ENCODE measurements at places on chromosomes 2 and 18.

GRCh38 chr18:7307526-7307925 is 76.6 kb downstream of the LRRC30 start:
- DNase-seq: no peak

DNA sequence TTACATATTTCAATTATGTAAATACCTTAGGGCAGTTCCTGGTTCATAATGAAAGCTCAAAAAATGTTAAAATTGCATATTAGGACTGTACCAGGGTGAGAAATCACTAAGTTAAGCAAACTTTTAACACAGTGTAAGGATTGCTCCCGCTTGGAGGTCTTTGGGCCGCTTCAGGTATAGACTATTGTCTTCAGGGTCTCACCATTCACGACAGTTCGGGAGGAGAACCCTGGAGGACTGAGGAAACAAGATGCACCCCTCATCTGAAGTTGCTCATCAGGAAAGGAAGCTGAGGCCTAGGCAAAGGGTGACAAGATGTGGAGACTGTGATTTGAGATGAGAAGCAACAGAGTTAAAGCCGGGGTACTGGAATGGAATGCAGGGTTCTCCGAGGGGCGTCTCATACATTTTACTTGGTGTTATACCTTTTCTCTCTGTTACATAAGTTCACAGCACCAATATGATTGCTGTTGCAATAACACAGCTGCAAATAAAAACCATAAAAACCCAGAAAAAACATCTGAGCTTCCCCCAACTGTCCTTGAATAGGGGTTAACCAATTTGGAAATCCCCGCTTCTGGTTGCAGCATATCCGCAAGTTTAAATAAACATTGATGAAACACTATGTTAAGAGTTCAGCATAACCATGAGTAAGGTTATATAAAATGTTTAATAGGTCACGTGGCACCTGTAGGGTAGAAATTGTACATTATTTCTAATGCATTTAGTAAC is 40.1 kb downstream of the FBXO48 start:
- no peak for DNase-seq

DNA sequence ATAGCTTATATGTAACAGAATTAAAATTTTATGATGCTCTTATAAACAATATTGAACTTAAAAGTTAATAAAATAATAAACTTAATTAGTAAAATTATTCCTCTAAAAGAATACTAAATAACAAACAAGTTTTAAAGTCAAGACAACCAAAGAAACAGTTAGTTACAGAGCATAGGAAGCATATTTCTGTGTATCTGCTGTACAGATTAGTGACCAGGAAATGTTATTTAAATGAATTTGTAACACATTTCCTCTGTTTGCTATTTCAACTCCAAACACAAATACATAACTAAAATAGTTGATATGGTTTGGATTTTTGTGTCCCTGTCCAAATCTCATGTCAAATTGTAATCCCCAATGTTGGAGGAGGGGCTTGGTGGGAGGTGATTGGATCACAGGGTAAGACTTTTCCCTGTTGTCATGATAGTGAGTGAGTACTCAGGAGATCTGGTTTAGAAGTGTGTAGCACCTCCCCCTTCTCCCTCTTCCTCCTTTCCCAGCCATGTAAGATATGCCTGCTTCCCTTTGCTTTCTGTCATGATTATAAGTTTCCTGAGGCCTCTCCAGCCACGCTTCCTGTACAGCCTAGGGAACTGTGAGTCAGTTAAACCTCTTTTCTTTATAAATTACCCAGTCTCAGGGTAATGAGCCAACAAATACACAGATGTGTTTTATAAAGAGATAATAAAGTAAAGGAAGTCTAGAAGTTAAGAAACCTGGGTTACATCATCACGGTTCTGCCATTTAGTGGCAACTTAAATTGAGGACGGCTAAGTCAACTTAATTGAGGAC is 51.8 kb downstream of the ROCK2 start:
- no peak for DNase-seq

DNA sequence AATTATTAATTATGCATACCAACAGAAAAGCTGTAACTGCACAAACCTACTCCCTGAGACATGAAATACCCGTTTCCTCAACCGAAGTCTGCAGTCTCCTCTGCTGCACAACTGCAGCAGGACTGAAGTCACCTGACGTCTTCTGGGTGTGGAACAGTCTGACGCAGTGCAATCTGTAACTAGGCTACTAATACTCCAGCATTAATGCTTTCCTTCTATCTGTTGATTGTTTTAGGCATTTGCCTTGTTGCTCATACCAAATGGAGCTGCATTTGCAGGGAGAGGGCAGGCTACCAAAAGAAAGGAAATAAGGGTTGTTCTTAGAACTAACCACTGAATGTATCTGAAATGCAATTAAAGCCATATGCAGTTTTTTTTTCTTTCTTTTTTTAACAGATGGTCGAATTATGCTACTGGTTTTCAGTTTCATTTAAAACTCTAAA is 40.1 kb downstream of the RTN4 start:
- DNase-seq: peak; percentile 44

DNA sequence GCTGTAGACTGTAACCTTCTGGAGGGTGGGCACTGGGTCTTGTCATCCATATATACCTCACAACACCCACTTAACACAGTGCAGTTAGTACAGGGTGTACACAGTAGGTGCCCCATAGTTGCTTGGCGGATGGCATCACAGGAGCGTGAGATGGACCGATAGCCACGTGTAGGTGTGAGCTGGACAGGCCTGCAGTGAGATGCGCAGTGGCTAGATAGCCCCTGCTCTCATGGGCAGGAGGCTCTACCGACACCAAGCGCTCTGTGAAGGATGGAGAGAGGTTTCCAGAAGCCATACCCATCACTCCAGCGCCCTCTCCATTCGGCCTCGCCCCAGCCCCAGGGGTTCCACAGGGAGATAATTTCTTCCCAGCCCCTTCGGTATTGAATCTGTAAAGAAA is 49.5 kb downstream of the CAPN13 start:
- no peak for DNase-seq

DNA sequence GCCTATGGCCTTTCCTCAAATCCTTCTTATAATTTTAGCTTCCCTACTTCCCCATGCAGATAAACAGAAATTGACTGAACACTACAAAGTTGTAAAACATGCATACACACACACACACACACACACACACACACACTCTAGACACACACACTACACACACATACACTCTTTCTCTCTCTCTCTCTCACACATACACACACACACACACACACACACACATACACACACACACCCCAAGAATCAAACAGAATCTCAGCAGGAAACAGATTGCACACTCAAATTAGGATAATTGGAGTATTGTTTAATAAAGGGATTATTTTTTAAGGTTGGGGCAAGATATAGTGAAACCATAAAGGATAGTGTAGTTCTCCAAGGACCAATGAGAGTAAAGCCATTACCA is 152.2 kb upstream of the SP5 start:
- no peak for DNase-seq

- DNase-seq: no peak
Measured at GRCh38 chr2:25483607-25484266, 142.0 kb upstream of the DNMT3A start.

DNA sequence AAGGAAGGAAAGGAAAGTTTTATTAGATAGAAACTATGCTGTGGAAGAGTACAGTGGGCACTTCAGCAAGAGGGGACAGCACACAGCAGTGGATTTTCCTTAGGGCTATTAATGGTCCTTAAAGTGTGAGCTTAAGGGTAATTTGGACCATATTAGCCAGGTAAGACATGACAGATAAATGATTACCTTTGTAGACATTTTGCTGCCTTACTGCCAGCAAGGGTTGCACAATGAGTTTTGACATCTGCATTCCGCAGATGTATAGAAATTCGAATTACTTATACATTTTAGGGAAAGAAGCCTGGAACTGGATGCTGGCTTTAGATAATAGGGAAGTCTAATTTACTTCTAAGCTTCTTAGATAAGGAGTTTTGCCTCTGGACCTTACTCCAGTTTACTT is 14.0 kb upstream of the UBE2F start:
- no peak for DNase-seq

DNA sequence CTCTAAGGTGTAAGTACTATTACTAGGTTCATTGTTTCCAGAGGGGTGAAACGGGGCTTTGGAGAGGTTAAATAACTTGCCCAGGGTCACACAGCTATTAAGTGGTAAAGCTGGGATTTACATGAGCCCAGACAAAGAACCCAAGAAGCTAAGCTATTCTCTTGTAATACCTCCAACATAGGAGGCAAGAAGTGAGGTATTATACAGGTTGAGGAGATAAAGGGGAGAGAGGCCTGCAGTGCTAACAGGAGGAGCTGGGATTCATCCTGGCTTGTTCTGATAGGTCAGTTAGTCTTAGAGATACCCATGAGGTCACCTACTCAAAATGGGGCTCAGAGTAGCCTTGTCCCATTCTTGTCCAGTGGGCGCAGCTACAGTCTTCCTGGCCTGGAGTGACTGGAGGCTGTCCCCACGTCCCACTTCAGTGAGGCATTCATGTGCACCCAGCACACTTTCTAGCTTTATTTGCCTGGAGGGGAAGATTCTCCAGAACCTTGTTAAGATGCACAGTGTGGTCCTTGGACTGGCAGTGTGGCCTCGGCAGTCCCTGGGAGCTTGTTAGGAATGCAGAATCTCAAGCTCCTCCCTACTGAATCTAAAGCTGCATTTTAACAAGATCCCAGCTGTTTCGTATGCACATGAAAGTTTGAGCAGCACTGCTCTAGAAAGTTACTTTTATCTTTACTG is 63.5 kb downstream of the MEIS1 start:
- DNase-seq: no peak

GRCh38 chr2:71410696-71411095 is 42.7 kb upstream of the DYSF start:
- no peak for DNase-seq

DNA sequence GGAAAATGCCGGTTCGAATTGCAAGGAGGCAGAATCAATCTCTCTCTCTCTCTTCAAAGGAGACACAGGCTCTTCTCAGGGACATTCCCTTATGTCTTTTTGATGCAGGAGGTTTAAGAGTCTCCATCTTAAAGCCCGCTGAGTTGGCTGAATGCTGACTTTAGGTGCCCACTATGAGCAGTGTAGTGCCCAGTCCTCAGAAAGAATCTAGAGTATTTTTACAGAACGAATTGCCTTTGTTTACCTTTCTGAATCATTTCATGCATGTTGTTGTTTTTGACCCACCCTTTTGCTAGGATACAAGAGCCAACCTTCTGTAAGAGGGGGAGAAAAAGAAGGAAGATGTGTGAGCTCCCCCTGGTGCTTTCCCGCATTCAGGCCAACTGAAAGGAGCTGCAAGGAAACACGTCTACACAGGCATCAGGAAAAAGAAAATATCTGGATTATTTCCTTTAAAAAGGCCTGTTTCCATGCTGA is 193.5 kb upstream of the TCF4 start:
- peak; percentile 25 for DNase-seq

- DNase-seq: no peak
Measured at GRCh38 chr2:48449073-48449840, 80.7 kb upstream of the STON1 start.

DNA sequence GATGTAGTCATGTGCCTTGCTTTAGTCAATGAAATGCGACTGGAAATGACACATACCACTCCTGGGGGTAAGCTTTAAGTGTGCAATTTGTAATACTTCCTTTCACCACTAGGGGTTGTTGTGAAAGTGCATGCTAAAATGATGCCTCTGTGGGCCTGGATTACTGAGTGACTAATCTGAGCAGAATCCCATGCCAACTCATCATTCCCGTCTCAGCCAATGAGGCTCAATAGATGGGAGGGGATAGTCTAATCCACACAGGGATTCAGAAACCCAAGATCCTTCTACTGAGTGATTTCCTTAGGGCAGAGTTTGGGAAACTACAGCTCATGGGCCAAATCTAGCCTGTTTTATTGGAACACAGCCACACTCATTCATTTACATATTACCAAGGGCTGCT is 54.0 kb downstream of the HRH4 start:
- DNase-seq: no peak

DNA sequence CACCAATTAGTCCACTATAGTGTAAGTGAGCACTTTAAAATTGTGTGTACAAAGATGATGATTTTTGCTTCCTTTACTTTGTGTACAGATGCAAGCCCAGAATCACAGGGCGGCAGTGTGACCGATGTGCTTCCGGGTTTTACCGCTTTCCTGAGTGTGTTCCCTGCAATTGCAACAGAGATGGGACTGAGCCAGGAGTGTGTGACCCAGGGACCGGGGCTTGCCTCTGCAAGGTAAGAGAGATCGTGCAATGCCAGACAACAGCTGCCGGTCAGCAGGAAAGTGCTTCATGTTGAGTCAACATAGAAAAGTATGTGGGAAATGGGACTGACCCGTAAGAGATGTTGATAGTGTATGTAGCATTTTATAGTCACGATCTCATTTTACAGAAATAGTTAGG is 156.8 kb upstream of the TTC39C start:
- DNase-seq: no peak

- DNase-seq: no peak
Measured at GRCh38 chr18:9914334-9914583, 443 bp downstream of the VAPA start.

- DNase-seq: no peak
Measured at GRCh38 chr2:43225788-43226557, 433 bp downstream of the ZFP36L2 start.

DNA sequence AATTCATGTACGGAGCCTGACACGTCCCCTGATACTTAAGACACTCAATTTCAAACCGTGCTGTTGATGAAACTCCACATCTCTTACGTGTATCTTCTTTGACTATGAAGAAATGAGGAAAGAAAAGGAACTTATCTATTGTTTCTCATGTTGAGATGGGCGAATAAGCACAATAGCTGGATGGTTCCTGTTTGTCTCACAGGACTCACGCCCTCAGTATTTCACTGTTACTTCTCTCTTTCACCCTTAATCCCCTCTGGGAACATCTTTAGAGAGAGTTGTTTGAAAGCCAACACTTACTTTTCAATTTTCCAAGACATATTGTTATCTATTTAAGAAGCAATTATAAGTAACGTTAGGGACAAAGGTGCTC is 99.8 kb downstream of the COPS8 start:
- DNase-seq: no peak

DNA sequence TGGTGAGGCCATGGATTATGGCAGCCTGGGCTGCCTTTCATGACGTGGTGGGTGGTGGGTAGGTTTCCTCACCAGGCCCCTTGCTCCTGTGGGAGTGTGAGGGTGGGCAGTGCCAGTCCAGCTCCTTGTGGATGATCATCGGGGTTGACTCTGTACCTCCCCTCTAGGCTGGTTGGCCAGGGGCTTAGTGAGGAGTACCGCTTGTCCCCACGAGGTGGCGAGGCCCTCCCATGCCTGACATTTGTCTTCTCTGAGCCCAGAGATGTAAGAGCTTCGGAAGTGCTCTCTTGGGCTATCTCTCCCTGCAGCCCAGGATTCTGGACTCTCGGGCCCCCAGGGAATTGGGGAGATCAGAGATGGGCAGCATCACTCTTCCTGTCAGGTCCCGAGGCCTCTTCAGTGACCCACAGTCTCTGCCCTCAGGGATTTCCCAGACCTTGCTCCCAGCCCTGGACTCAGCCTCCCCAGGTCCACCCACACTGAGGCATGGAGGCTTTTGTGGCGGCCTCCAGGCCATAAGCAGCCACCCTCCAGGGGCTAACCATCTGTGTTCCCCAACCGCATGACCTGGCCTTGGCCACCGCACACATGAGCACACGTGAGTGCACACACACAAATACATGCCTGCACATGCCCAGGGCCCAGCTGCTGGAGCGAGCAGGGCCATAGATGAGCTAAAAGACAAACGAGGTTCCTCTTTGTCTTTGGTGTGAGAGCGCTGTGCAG is 6.5 kb downstream of the SPR start:
- peak; percentile 29 for DNase-seq

- DNase-seq: peak; percentile 80
Measured at GRCh38 chr2:8678731-8679566, 2.9 kb upstream of the ID2 start.

- DNase-seq: no peak
Measured at GRCh38 chr18:63405986-63406385, 16.3 kb downstream of the VPS4B start.
